Panc1 (cell line): ENCODE measurements at places on chromosomes 12 and 14.

DNA sequence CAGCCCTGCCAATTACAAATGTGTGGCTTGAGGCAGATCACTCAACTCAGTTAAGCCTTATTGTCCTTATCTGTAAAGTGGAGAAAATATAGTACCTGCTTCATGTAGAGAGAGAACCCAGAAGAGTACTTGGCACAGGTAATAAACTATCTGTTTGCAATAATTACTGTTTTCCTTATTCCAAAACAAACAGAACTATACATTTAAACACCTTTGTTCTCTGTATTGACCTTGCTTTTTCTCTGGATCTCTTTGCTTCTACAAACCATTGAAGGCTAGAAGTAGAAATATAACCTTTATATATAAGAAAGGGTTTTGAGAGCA, 70.8 kb upstream of the SRSF5 start:
- DNase-seq, result no peak

DNA sequence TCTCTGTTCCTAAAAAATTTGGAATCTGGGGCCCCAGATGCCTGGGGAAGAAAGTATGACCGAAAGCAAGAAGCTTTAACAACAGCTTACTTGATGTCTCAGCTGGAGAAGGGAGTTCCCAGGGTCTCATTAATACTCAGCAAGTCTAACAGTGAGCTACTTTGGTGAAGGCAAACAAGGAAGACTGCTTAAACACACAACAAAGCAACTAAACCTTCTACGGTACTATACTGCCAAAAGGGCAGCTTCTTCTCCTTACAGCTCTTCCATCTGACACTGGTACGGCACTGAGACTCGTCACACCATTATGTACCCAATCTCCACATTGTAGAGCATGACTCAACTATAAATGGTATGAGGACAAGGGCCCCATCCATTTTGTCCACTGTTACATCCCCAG, 213.0 kb downstream of the MED13L start:
- no peak for DNase-seq

GRCh38 chr12:130762319-130762675, 46.2 kb upstream of the RIMBP2 start:
- DNase-seq, result no peak

DNA sequence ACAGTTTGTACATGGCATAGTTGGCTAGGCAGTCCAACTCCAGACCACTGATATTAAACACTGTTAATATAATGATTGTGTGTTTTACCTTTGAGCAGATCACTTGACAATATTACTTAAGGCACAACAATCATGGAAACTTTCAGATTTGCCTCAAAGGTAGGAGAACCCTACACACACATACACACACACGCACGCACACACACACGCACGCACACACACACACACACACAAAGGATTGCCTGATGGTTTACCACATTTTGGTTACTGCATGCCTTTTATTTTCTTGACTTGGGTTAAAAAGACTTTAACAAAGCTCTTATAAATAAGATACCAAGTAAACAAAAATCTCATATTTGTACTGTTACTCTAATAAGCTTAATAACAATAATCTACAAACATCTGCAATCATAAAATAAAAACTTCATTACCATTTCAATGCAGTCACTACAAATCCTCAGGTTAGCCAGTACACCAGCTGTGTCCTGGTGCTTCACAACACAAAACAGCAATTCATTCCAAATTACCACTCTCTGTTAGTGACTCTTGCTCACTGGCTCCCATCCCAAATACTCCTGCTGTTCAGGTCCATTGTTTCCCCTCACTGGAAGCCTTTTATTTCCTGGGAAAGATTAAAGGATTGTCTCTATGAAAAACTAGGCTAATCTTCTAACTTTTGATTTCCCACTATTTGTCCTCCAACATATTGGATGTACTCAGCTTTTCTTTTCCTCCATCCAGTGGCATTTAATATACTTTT, 175.2 kb upstream of the ATP2B1 start:
- DNase-seq, result no peak

DNA sequence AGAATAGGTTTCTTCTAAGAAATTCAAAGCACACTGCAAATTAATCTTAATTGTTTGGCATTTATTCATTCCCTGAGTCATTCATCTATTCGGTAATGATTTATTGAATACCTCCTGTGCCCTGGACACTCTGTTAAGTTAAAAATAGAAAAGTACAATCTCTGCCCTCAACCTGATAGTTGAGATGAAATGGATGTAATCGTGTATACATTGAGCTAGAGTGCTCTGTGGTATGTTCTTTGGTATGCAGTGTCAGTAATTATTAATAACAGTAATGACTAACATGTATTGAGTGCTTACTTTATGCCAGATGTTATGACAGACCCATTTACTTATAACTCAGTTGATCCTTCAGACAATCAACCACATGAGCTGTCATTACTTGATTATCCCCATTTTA, 47.6 kb downstream of the UTP20 start:
- DNase-seq, result no peak

- DNase-seq, result no peak
Measured at GRCh38 chr14:57319636-57320192, 50.9 kb downstream of the AP5M1 start.

GRCh38 chr12:54404061-54405004, 14.7 kb downstream of the ITGA5 start:
- peak; percentile 39 for DNase-seq

DNA sequence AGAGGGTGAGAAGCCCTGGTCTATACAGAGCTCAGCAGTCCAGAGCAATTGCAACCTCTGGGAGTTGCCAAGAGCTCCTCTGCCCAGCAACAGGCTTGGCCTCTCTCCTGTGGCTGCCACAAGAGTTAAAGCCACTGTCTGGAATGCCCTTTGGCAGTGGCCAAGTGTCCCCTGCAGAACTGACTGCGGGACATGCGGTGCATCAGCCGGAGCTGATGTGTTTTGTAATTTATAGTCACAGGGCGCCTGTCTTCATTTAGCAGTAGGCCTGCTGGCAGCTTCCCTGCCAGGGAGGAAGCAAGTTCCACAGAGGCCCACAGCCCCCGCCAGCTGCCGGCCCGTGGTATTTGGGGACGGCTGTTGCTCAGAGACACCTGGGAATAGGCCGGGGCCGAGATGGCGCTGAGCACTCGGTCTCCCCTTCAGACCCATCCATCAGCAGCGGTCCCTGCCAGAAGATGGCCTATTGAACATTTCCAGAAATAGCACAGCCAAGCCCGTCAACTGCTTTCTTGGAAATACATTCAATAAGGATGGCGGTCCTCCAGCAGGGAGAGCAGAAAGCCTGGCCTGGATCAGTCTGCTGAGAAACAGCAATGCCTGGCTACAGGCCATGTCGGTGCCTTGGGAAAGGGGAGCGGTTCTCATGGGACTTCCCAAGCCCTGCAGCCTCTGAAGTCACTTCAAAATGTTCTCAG, 217.4 kb downstream of the CRADD start:
- no peak for DNase-seq

DNA sequence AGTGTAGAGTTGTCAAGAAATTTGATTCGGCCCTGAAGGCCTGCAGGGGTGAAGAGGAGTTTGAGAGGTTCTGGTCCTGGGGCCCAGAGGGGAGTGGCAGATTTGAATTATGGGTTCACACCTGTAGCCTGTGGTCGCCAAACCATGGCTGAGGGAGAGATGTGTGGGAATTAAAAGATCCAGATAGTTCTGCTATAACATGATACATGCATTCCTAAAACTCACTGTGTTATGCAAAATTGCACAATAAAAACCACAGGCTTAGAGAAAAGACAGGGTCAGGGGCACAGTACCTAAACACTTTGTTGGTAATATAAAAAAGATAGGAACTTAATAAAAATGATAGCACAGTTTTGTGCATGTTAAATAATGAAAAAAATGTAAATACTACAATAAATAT, 106.2 kb downstream of the TMEM30B start:
- no peak for DNase-seq

GRCh38 chr12:131091413-131091975, 137.8 kb downstream of the ADGRD1 start:
- DNase-seq, result no peak

DNA sequence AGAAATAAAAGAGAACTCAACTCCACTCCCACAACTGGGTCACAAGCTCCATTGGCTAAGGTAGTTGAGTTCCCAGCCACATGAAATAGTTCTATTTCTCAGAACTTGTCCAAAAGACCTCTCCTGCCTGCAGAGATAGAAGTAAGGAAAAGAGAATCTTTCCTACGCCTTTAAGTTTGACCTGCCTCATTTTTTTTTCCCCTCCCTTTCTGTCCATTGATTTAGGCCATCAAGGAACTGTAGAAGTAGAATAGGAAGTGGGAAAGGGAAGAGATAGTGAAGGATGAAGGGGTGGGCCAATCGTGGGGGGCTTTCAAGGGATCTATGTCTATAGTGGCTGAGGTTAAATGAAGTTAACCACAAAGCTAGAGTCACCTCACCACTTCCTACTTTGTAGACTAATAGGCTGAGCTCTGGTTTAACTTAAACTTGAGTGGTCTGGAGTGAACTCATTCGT, 13.9 kb upstream of the NUDT4 start:
- no peak for DNase-seq

DNA sequence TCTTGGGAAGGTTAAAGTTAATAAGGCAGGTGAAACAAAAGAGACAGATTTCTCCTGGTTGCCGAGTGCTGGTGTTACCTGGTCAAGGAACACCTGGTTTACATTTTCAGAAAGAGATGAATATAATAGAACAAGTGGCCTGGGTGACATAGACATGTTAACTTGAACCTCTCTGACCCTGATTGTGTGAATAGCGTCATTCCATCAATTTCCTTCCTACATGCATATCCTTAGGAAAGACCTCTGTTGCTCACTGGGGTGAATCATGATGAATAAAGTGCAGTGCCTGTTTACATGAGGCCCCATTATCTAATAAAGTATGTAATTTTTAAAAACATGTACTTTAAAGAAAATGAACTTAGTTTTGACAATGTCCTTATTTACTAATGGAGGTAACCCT, 1822.9 kb upstream of the FLRT2 start:
- no peak for DNase-seq

- no peak for DNase-seq
Measured at GRCh38 chr14:85824526-85824925, 294.6 kb downstream of the FLRT2 start.

- no peak for DNase-seq
Measured at GRCh38 chr12:48001505-48002413, 2.5 kb downstream of the COL2A1 start.

- no peak for DNase-seq
Measured at GRCh38 chr14:33061667-33062325, 123.1 kb downstream of the NPAS3 start.

GRCh38 chr12:92363295-92364146, 217.9 kb upstream of the BTG1 start:
- DNase-seq, result no peak
